HuH-7 (cell line): ENCODE measurements at places on chromosomes 2 and 18.
A peak's percentile ranks its signal among the peaks of the same experiment; 100 is the strongest.

DNA sequence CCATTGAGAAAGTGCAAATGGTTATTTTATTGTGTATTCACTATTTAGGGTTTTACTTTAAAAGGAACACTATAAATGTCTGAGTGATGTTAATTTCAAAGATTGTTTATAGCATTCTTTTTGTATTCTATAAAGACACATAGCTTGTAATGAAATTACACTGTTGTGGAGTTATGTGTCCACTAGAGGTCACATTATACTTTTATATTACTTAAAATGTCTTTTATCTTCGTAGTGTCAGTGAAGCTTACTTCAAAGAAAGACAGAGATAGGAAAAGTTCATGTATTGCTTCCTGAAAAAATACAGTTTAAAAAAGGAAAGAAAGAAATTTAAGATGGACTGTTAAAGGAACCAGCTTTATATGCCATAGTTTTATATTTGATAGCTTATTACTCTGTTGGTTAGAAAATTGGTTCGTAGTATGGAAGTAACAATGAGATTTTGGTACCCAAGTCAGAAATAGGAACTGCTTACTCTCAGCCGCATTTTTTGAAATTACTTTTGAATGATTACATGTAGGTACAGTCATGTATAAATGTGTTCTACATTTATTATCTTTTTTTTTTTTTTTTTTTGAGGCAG is 20.5 kb downstream of the APLF start:
- no peak for DNase-seq

GRCh38 chr2:118061135-118061955 is 26.9 kb upstream of the INSIG2 start:
- DNase-seq: no peak

- no peak for DNase-seq
These were observed 71.9 kb upstream of the CELF4 start for GRCh38 chr18:37637478-37637850.

DNA sequence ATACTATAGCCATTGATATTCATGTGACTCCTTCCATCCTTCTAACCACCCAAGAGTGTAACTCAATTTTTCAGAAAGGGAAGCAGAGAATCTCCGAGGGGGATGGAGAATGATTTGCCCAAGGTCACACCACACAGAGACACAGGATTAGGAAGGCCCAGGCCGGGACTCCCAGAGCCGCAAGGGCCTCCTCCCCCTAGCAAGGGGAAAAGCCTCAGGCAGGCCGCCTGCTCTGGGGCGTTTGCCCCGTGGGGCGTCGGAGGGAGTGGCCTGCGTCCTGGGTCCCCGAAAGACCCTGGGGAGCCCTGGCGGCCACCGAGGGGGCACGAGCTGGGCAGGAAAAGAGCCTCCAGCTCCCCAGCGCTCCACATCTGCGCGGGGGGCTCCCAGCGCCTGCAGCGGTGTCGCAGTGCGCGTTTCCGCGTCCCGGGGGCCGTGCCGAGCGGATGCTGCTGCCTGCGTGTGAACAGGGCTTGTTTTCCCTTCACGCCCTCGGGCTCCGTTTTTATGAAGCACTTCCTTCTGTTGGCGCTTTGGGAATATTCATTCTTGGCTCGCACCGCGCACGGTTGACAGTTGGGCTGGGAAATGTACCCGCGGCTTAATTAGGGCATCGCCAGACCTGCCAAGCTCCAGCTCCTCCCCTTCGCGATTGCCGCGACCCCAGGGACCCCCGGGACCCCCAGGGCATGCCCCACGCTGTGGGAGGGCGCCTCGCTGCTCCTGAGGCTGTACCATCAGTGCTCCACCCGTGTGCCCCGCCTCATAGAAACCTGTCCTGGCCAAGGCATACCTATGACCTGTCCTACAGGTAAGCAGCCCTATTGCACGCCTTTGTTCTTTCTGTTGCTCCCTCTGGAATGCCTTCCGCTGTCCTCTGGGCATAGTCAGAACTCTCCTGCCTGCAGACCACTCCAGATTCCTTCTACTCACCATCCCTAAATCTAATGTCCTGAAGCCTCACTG is 158.9 kb upstream of the GLI2 start:
- no peak for DNase-seq

- DNase-seq: no peak
These were observed 180.8 kb upstream of the MGAT5 start for GRCh38 chr2:134073023-134073422.

DNA sequence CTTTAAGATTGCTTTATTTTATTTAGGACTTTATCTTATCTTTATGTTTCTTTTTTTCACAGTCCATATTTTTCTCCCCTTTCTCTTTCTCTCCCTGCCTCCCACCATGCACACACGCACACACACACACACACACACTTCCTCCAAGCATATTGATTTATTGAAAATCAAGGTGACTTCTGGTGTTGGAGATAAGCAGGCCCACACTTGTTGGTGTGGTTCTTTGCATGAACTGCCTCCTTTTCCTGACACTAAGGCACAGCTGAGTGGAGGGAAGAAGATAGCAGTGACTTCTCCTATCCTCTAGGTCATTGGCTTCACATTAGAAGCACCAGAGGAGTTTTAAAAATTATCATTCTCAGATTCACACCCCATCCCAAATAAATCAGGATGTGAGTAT is 18.0 kb downstream of the TBR1 start:
- no peak for DNase-seq

DNA sequence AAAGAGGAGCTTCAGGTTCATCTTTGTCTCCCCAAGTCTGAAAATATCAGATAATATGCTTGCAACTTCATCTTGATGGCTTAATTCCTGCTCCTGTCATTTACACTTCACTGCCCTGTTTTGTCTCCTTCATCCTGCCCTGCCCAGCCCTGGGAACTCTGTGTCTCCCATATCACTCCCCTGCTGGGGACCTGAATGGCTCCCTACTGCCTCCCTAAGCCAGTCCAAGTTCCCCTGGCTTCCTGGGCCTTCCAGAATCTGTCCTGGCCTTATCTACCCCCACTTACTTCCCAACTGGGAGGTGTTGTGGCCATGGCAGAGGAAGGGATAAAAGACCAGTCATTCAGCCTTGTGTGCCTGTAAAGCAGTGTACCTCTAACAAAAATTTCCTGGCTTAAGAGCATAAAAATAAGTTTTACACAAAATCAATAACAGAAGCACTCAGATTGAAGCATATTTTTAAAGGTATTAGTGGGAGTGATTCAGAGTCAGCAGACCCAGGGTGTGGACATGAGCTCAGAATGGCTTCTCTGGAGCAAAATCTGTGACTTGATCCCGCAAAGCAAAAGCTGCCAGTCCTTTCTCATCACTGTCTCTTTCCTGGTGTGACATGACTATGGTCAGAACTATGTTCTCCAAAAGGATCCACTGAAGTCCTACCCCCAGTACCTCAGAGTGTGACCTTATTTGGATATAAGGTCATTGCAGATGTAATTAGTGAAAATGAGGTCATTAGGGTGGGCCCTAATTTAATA is 59.1 kb downstream of the INO80C start:
- DNase-seq: no peak

DNA sequence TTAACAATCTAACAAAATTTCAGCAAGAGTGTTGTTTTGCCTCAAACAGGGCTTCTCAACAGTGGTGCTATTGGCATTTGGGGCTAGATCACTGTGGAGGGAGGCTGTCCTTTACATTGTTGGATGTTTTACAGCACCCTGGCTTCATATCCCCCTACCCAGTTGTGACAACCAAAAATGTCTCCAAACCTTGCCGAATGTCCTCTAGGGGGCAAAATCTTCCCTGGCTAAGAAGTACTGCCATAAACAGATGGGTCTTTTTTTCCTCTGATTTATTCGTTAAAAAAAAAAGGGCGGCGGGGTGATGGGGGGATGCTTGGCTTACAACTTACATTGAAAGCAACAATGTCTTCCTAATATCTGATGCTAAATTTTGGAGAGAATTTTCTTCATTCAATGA is 207.6 kb upstream of the CCDC150 start:
- DNase-seq: peak; percentile 8

GRCh38 chr2:239463541-239464165 is 62.8 kb upstream of the HDAC4 start:
- no peak for DNase-seq

DNA sequence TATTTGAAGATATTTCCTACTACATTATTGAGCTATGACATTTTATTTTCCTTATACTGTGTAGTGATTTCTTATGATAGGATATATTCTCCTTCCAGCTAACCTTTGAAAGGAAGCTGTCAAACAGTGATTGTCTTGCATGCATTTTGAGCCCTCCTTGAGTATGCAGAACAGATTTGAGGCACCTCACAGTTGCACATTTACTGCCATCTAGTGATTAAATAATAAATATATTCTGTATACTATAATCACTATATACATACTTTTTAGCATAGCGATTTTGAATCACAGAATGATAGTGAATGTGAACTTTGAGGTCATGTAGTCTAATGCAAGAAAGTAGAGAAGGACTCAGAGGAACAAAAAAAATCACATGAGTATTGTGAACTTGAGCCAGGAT is 268.4 kb upstream of the CDH19 start:
- no peak for DNase-seq

DNA sequence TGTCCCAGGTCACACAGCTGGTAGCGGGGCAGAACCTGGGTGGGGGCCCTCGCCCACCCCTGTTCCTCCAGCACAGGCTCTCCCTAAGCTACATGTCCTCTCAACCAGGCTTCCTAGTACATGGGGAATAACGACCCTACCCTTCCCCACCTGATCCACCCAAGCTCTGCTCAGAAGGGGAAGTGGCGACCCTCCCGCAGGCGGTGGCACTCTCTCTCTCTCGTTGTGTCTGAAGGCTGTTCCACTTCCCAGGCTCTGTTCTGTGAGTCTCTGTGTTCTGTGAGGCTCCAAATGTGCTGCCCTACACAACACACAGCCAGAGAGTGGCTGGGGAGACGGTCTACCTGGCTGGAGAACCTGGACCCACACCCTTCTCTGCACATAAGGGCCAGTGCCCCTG is 135.8 kb downstream of the COPS8 start:
- DNase-seq: no peak

GRCh38 chr2:50987616-50988313 is 44.2 kb downstream of the NRXN1 start:
- DNase-seq: no peak

- DNase-seq: no peak
These were observed 33.6 kb upstream of the CHRNA1 start for GRCh38 chr2:174797781-174798276.

- no peak for DNase-seq
These were observed 504.2 kb downstream of the ZEB2 start for GRCh38 chr2:144015655-144016245.

DNA sequence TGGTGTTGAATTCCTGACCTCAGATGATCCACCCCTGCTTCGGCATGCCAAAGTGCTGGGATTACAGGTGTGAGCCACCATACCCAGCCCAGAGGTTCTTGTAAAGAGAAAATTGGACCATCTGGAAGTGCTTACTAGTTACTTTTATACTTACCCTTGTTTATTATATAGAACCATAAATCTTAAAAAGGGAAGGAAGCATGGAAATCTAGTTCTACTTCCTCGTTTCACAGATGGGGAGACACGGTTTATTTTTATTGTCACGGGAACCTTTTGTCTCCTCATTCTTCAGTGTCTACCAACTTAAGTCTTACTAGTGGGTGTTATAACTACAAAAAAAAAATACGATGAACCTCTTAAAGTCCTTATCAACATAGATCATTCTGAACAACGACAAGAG is 45.8 kb upstream of the PDK1 start:
- DNase-seq: no peak

GRCh38 chr2:185375731-185376130 is 362.9 kb upstream of the FSIP2 start:
- no peak for DNase-seq
